ENCODE measurements at places on chromosomes 5 and 9.

GRCh38 chr9:124441291-124441690 lies 9.0 kb upstream of the ADGRD2 start:
- no peak for DNase-seq

DNA sequence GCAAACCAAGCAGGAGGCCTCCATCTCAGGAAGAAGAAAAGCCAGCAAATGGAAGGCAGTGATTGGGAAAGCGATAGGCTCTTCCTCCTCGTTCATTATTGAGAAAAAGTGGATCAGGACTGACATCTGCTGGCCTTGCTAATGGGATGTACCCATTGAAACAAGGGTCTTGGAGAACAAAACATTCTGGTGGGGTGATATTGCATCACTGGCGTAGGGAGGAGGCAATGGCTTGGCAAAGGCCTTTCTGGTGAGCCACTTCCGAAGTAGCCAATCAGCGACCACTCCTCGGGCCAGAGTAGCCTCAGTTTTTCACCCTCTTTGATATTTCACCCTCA lies 86.7 kb upstream of the NFIB start:
- no peak for DNase-seq

- no peak for DNase-seq
Observed at GRCh38 chr9:124372038-124372437, 43.2 kb downstream of the PSMB7 start.

GRCh38 chr9:105449081-105449480 lies 1.2 kb downstream of the FSD1L start:
- DNase-seq: no peak

GRCh38 chr9:96418920-96419690 lies 935 bp upstream of the ZNF367 start:
- peak; percentile 16 for DNase-seq

DNA sequence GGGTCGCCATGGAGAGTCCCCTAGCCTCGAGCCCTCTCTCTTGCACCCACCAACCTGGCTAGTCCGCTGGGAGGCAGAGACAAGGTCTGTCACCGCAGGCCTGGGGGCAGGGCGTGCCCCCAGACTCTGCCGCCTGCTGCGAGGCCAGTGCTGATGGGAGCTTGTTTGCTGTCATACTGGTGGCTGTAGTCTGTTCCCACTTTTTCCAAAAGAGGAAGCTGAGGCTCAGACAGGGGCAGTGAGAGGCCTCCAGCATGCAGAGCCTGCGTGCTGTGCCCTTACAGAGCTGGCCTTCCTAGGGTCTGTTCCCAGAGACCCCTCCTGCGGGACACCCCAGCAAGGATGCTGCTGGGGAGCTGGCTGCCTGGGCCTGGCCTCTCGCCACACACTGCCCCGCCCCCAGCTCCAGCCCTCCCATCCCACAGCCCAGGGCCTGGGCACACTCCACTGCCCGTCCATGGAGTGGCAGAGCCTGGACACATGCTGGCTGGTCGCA lies 21.0 kb upstream of the SUSD3 start:
- DNase-seq: no peak

- DNase-seq: no peak
Observed at GRCh38 chr5:83475935-83476814, 4.6 kb downstream of the VCAN start.

DNA sequence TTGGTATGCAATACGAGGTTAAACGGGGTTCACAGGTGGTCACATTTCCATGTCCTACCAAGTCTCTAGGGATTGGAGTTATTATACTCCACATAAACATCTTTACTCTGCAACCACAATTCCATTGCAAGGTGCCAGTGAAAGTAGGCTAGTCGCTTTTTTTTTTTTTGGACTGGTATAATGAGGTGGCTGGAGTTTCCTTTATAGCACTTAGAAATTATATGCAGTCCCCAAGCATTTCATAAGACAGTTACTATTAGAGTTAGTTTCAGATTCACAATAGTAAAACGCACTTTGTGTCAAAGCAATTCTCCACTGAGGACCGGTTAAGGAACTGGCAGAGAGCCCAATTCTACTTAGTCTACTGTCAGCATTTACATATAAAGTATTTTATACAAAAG lies 1.4 kb downstream of the MEF2C start:
- DNase-seq: no peak

DNA sequence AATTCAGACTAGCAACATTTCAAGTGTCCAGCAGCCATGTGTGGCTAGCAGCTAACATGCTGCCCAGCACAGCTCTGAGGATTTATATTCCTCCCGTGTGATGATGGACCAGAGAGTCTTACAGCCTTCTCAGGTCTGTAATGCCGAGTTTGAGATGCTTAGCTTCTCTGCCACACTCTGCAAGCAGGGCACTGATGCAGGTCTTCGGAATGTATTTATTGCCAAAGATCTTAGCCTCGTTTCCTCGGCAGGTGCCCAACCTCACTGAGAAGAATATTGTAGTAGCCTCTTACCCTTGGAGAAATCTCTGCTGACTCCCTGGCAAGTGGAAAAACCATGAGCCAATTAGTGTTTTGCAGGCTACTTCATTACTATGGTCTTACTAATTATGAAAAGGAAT lies 3.7 kb upstream of the RAI14 start:
- no peak for DNase-seq

- DNase-seq: no peak
Observed at GRCh38 chr9:35564658-35565061, 40.4 kb upstream of the TESK1 start.

GRCh38 chr5:131357739-131358561 lies 94.1 kb downstream of the CDC42SE2 start:
- DNase-seq: no peak

DNA sequence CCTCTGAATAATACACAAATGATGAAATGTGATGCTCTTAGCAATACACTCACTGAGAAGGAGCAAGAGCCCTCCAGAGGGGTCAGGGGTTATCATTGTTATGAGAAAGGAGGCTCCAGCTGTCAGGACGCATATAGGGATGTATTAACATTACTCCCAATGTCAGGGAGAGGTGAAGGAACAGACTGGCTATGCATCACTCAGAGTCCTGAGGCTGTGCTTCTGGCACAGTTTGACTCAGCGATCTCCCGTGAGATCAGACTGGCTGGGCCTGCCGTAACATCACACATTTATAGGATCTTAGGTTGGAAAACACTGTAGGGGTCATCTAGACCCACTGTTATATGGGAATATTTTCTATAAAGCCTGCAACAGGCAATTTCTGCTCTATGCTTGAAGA lies 226.5 kb upstream of the GLRA1 start:
- DNase-seq: no peak
